ENCODE measurements at places on chromosomes 2 and 18.
A peak's percentile ranks its signal among the peaks of the same experiment; 100 is the strongest.

DNA sequence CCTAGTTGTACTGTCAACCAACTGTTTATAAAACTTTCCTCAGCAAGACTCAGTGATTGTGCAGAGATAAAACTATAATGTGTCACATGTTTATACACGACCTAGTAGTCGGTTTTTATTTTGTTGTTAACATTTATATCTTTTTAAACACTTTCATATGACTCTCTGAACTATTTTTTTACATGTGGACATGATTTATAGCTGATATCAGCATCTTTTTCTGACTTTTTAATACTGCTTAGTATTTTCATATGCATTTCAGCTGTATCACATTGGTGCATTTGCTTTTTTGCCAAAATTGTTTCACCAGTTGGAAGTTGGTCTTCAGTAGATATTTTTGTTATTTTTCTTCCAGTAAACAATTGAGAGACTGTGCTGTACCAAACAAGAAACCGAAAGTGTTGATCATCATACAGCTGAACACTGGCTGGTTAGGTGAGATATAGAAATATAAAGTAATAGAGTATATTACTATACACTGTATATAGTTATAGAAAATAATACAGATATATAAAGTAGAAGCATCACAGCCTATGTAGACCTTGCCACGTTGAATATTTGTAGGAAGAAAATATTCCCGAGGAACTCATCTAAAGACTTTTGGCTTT, 154.2 kb downstream of the KCTD1 start:
- DNase-seq, result no peak

- no peak for DNase-seq
These were observed 29.5 kb downstream of the LAMA3 start for GRCh38 chr18:23718731-23719130.

DNA sequence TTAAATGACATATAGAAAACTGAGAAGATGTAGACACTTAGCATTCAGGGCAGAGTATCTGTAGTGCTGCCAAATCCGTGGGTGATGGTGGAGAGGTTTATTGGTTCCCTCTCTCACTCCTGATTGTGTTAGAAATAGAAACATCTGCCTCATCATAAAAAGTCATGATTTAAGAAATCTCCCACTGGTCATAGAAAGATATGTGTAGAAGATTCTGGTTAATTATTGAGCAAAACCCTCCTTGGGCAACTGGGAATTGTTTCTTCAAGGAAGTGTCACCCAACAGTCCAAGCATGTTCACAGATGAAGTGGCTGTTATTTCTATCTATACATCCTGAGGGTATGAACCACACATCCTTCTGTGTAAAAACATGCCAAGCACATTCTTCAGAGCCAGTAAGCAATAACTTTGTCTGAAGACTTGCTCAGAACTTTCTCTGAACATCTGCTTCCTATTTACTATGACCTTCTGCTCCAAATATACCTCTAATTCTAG, 33.6 kb upstream of the CHRNA1 start:
- no peak for DNase-seq

GRCh38 chr2:182366628-182367027, 60.2 kb downstream of the PDE1A start:
- no peak for DNase-seq

DNA sequence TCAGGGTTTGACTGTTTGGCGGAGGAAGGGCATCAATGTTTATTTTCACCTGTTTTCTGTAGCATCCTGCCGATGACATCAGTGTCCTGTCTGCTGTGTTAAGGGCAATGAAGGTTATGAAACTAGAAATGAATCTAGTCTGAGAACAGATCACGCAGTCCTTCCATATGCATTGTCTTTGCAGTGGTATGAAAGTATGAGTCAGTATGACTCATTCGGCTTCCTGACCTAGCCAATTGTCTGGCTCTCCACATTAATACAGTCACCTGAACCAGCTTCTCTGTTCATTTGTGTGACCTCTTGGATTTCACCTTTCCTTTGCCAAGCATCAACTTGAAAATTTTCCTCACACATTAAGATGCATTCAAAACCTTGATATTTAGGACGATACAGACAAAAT, 353.8 kb downstream of the RND3 start:
- peak; percentile 88 for DNase-seq

DNA sequence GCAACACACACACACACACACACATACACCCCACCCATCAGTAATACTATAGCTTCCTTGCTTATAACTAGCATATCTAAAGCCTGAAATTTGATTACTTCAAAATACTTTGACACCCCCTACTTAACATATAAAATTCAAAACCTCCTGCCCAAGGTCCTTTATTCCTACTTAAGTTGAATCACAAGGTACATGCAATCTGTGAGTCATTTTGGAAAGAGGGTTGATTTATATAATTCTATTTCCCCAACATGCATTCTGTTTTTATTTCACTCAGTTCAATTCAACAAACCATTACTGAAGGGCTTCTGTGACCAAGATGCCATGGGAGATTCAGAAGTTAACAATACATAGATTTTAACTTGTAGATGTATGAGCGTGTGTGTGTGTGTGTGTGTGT, 420.7 kb downstream of the METTL4 start:
- no peak for DNase-seq

DNA sequence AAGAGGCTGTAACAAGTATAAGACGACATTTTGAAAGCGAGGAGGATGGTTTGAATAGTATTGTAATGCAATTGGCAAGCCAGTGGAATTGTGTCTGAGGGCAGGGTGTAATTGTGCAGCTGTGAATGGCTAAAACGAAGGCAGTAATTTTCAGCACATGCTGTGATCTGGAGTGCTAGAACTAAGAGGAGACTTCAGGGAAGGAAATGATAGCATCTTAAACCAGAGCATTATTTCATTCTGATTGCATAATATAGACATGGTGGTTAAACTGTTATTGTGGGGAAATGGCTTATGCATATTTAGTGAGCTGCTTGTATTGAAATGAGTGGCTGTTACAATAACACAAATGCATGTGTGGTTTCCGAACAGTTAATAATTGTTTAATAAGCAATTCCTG, 36.3 kb downstream of the THSD7B start:
- no peak for DNase-seq
